ENCODE measurements at places on chromosomes 7 and 10.

GRCh38 chr10:18341055-18341454, 200.8 kb downstream of the CACNB2 start:
- no peak for DNase-seq

GRCh38 chr7:7416031-7416858, 119.4 kb downstream of the COL28A1 start:
- no peak for DNase-seq

DNA sequence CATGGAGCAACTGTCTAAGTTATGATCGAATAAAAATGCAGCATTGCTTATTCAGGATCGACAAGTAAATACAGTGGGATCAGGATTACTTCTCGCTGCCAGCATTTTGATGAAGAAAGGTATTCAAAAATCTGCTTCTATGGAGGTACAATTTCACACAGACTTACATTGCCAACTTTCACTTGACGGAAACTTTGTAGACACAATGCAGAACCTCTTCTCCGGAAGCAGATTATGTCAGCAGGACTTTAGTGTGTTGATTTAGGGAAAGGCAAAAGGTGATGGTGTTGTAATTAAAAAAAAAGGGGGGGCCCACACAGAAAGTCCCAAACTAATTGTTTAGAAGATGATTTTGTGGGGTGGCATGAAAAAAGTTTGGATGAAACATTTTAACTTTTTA, 462.4 kb upstream of the KLF6 start:
- no peak for DNase-seq

GRCh38 chr10:77710759-77711682, 73.4 kb upstream of the KCNMA1 start:
- no peak for DNase-seq

GRCh38 chr10:118738406-118738805, 16.4 kb downstream of the CACUL1 start:
- no peak for DNase-seq

Data from HS-5 (cell line).